Urothelium cell line (cell line): ENCODE measurements at places on chromosomes 12 and 14.

DNA sequence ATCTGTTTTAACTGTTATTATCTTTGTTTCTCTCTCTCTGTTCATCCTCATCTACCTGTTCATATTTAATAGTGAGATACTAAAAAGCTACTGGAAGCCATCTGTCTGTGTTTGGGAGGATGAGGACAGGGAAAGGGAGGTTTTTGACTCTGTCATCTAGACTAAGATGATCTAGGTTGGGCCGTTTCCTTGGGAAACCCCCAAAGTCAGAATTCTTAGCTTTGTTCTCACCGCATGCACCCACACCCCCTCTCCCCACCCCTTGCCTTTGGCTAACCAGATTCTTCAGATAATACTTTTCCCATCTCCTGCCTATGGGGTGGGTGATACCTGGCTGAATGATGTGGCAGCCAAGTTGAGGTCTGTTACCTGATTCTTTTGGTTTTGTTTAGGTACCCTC is 73.0 kb downstream of the PRICKLE1 start:
- DNase-seq: no peak

- no peak for DNase-seq
Measured at GRCh38 chr14:104331871-104332605, 193.7 kb downstream of the KIF26A start.

- no peak for DNase-seq
Measured at GRCh38 chr14:53947094-53947445, 9.6 kb downstream of the BMP4 start.

DNA sequence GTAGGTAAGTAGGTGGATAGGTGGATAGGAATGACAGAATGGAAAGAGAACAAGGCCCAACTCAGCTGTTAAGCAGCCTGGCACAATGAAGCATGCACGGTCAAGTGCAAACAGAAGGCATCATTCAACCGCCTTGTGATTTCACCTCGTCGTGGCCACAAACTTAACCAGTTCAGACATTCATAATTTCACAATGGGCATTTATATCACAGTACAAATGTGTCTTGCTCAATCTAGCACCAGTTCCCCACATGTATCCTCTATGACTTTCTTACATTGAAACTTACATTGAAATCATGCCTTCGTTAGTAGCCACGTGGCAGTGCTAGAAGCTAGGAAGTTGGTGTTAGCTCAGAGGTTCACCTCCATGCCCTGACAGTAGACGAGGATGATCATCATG is 207.5 kb downstream of the ETV6 start:
- DNase-seq: no peak

DNA sequence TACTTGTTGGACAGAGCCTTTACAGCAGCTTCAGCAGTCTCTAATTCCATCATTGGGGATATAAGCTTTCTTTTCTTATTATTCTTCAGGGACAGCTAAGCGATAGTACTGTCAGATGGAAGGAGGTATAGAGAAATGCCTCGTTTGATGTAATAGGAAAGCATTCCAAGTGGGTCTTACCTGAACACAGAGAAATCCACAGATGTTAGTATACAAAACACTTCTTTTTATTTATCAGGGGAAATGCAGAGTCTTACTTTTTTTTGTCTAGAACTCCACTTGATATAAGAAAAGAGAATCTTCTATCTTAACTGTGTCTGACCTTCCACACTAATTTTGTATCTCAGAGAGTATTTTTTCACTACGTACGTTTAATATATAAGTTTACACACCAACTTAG is 1.9 kb downstream of the SYT1 start:
- DNase-seq: no peak

GRCh38 chr14:66530526-66530925 is 22.6 kb downstream of the GPHN start:
- no peak for DNase-seq

GRCh38 chr12:68831751-68832503 is 23.9 kb downstream of the MDM2 start:
- DNase-seq: no peak

DNA sequence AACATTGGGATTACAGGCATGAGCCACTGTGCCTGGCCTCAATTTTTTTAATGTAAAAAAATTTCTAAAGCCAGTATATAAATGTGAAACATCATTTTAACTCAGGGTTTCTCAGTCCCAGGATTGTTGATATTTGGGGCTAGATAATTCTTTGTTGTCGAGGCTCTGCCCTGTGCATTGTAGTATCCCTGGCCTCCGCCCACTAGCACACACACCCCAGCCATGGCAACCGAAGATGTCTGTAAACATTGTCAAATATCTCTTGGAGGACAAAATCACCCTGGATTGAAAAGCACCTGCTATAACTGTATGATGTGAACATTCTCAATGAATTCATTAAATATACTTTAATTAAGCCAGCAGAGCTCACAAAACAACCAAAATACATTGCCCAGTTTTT is 8.4 kb upstream of the CIT start:
- DNase-seq: no peak

DNA sequence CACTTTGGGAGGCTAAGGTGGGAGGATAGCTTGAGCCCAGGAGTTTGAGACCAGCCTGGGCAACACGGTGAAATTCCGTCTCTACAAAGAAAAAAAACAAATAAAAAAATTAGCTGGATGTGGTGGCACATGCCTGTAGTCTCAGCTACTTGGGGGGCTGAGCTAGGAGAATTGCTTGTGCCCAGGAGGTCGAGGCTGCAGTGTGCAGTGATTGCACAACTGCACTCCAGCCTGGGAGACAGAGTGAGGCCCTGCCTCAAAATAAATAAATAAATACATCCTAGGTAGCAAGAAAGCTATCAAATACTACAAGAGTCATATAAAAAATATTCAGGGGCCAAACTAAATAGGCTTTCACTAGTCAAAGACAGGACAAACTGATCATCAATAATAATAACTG is 6.2 kb downstream of the KLHL28 start:
- DNase-seq: no peak

DNA sequence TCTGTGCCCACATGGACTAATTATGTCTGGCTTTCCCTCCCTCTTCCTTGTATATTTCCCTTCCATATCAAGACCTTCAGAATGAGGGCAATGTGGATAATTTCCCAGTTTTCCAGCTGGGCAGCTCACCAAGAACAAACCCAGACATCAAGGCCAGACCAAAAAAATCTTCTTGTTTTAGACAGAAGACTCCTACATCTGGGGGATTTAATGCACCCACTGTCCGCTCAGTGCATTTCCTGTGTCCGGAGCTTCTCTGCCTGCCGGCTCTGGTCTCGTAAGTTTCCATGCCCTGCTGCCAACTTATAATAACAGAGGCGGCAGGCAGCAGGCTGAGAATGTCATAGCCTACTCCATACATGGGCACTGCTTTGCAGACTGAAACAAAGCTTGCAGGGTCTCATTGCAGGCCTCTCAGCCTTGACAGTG is 207.2 kb upstream of the BCL2L14 start:
- DNase-seq: no peak

DNA sequence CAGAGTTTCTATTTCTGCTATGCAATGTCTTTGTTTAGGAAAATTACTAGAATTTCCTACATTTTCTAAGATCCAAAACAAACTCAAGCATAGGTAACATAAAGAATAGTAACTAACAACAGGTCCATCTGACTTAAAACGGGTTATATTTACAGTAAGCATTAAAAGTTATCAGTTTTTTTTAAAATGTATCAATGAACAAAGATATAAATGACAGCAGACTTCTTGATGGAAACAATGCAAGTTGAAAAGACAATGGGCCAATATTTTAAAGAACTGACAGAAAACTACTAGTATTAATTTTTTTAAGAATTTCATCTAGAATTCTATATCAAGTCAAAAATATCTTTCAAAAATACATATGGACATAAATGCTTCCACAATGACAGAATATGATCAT is 367.1 kb upstream of the MGAT4C start:
- DNase-seq: no peak

- no peak for DNase-seq
Measured at GRCh38 chr14:23454445-23454856, 15.1 kb upstream of the NGDN start.

DNA sequence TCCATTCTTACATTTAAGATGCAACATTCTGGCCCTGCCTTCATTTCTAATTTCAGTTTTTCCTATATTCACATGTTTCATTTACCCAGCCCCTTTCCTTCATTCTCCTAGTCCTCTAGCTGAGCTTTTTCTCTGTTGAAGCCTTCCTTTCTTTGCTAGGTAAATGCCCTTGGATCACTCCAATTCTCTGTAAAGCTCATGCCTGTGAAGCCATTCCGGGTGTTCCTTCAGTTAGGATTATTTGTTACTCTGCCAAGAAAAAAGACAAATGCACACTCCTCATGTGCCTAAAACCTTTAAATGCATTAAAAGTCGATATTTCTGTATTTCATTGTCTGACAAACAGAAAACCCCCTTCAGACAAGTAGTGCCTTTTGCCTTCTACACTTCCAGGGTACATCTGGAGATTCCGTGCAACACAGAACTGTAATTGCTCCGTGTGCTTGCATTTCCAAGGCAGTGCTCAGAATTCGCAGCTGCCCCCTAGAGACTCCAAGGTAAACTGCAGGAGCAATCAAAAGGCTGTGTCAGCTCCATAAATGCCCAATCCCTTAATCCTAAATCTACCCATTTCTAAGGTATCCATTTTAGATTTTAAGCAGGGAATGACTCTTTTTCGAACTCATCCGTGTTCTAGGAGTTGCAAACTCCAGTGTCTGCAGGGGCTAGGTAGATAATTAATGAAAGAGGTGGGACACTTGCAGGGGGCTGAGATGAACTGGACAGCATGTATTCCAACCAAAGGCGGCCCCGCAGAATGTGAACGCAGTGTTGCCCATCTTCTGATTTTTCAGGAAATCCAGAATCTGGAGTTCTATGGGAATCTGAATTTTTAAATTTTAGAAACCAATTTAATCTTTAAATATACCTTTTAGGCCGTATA is 320.2 kb downstream of the GRIN2B start:
- DNase-seq: peak; percentile 78

DNA sequence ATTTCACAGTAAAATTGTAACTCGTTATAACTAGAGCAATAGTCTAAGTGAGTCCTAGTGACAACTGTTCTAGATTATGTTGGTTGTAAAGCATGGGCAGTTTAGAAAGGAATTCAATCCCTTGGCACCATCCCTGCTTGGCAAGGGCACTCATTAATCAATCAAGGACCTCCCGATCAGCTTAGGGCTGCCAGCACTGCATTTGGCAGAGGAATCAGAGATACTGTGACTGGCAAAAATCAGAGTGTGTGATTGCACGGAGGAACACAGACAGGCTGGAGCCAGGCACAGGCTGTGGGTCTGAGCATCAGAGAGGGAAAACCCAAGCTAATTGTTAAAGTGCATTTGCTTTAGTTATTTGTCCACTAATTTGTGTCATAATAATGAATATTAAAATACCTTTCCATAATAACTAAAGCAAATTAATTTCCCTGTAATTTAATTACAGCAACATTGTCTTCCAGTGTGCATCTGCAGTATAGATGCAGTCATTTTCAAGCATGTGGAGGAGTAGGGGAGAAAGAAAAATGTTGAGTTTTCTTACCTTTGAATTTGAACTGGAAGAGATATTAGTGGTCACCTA is 3.2 kb upstream of the EGLN3 start:
- no peak for DNase-seq

GRCh38 chr14:33899723-33900341 is 51.0 kb downstream of the EGLN3 start:
- no peak for DNase-seq

- DNase-seq: no peak
Measured at GRCh38 chr14:91889477-91890211, 22.3 kb upstream of the TC2N start.

DNA sequence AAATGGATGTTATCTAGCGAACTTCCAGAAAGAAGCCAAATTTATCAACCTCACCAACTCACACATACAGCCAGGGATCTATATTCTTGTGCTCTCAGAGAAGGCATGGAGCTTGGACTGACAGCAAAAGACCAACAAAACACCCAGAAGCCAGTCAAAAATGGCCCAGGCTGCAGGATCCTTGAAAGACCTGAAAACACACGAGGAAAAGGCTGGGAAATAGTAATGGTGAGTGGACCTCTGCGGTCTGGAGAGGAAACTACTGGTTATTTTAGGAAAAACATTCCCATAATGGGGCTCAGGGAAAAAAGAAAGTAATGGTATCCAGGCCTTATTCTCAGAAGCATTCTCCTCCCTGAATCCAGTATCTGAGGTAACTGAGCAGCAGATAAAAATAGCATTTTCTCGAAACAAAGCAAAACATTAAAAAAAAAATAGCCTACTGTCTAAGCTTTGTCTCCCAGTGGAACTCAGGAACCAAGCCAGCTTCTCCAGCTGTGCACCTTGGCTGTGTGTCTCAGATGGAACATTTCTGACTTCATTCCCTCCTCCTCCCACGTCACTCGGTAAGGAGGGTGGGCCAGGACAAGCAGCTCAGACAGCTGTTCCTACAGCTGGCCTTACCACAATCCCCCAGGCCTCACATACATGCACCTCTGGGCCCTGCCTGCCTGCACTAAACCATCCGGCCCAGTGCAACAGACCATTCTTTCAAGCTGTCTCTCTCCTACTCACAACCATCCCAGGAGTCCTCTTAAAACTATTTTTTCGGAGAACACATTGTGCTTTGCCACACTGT is 249.9 kb downstream of the DAD1 start:
- DNase-seq: no peak

- no peak for DNase-seq
Measured at GRCh38 chr12:25714198-25714984, 161.3 kb upstream of the LMNTD1 start.

- no peak for DNase-seq
Measured at GRCh38 chr12:65016881-65017650, 104.0 kb downstream of the WIF1 start.

- no peak for DNase-seq
Measured at GRCh38 chr14:95077345-95077744, 80.0 kb downstream of the DICER1 start.

DNA sequence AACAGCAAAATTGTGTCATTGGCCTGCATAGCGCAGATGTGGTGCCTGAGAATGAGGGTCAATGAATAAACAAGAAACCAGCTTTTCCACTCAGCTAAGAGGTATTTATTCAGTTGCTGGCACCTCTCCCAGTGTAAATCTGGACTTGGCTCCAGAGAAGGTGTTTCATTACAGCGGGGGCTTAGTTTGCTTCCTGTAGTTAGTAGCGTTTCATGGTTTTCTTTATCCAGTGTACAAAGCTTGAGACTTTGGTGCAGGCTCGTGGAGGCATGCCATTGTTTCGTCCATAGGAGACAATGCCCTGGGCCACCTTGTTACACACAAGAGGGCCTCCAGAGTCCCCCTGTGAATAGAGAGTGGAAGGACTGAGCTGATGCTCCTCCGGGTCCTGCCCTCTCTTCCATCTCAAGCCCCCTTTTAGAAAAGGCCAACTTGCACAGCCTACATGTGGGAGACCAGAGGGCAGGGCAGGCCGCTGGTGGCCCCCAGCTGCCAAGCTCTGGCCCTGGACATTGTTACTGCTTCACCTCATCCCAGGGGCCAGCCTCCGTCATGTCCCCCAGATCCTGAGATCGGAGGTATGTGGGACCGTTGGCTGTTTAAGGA is 3.0 kb downstream of the GZMB start:
- DNase-seq: no peak
